ENCODE measurements at places on chromosomes 7 and 10. TPM values are rescaled to one million over a fixed set of nuclear protein-coding genes. Genes with fewer than 3 reads are reported as not detected.
A peak's percentile ranks its signal among the peaks of the same experiment; 100 is the strongest.

The STEAP4 gene
- polyA plus RNA-seq: 3.5 TPM

The THSD7A gene
- polyA plus RNA-seq: 3.7 TPM

The PAX4 gene
- polyA plus RNA-seq: not detected

The DNTT gene
- 0.11 TPM for polyA plus RNA-seq

The TMEM176B gene
- 14.4 TPM for polyA plus RNA-seq

The GPER1 gene
- polyA plus RNA-seq: 14.4 TPM

The PDSS1 gene
- polyA plus RNA-seq: 8.0 TPM

The FAM237B gene
- polyA plus RNA-seq: 0.06 TPM

The ELOVL3 gene
- 0.70 TPM for polyA plus RNA-seq

The PAPOLB gene
- polyA plus RNA-seq: 0.05 TPM

The HTR7 gene
- polyA plus RNA-seq: 0.18 TPM

The SMC3 gene
- polyA plus RNA-seq: 40.4 TPM

The GBX1 gene
- polyA plus RNA-seq: 3.1 TPM

The FAM25C gene
- polyA plus RNA-seq: not detected

The EGR2 gene
- polyA plus RNA-seq: 2.5 TPM

GRCh38 chr7:105759670-105760550, 116.5 kb downstream of the ATXN7L1 start:
- DNase-seq: no peak

GRCh38 chr10:51700228-51700817, 928 bp upstream of the CSTF2T start:
- DNase-seq: no peak

- no peak for DNase-seq
Measured at GRCh38 chr7:30776971-30777370, 5.8 kb downstream of the MINDY4 start.

DNA sequence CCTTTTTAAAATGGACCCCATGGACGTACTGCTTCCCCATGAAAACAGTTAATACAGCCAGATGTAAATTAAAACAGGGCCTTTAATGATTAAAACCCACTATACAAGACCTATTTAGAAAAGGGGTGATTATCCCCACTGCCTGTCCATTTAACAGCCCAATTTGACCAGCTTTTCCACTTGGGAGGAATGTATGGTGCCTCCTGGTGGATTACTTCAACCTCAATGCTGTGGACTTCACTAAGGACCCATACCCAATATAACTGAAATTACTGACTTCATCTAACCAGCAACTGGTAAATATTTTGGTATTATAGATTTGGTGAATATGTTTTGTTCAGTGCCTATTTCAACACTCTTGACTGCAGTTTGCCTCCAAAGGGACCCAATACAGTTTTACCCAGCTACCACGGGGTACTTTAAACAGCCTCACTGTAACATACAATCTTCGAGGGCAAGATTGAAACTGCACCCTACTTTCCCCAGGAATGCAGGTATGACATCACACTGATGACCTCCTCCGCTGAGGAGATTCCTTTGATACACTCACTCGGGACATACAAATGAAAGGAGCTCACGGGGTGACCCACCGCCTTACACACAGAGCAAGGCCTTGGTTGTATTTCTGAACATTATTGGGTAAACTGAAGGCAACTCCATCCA, 192.8 kb downstream of the DNAJC1 start:
- no peak for DNase-seq

DNA sequence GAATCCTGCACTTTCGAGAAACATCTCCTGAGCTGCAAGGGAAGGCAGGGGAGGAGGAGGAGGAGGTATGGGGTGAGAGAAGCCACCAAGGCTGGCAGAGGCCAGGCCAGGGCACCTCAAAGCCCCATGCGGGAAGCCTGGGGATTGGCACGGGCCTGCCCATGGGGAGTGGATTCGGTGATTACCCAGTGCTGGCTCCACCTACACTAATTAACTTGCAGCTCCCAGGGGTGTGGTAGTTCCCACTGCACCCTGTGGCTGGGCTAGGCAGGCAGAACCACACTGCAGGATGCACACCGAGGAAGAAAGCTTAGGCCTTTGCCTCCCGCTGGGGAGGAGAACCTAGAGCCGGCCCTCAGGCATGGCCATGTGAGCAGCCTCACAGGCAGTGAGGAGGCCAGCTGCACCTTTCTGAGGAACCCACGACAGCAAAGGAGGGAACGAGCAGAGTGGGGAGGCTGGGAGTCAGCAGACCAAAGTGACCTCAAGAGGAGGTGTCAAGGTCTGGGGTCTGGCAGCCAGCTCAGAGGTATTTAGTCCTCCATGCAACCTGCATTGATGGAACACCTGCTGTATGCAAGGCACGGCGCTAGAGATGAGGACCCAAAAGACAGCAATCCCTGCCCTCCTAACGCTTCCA, 27.2 kb downstream of the GRID1 start:
- no peak for DNase-seq

- DNase-seq: no peak
Measured at GRCh38 chr10:29765330-29765729, 130.6 kb upstream of the SVIL start.

DNA sequence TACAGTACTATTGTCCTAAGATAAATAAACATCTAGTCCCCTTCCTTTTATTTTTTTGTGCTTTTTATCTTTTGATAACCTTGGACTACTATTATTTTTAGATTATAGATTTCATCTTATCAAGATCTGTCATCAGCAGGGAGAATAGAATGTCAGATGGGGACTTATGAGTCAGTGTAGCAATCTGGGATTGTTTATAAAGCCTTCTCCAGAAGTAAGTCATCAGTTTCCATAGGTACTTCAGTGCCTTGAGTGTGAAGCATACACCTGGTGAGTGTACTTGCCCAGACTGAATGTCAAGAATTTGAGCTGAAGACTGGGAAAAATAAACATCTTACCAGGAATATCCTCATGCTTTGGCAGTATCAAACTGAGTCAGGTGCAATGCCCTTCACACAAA, 2.1 kb downstream of the CASD1 start:
- DNase-seq: no peak

- peak; percentile 6 for DNase-seq
Measured at GRCh38 chr10:86203162-86203905, 163.3 kb downstream of the GRID1 start.

GRCh38 chr7:155928583-155928982, 116.3 kb upstream of the SHH start:
- no peak for DNase-seq

- DNase-seq: no peak
Measured at GRCh38 chr10:111784946-111785465, 398.6 kb downstream of the GPAM start.

DNA sequence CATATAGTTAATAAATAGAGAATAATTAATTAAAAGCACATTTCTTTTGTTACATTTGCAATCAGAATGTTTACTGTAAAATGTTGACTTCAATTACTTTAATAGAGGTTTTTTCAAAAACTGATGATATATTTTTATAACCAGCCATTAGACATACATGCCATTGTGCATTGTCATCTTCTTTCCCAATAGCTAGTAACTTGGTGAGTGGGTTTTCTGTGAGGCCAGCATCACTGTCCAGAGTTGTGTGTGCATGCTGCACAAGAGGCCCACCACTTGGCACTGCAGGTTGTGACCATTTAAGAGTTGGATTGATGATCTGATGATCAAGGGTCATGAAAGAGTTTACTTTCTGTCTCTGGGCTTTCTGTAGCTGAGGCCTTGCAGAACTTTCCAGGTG, 46.5 kb downstream of the TFEC start:
- DNase-seq: no peak

GRCh38 chr7:27147199-27148030, at the start of gene HOXA6:
Gene HOXA6 (minus strand): TSS chr7:27147774. CDS start chr7:27147749, 25 bp downstream.
- no peak for DNase-seq

- DNase-seq: no peak
Measured at GRCh38 chr10:123455861-123456260, 210.3 kb upstream of the GPR26 start.

GRCh38 chr7:31051598-31052486, at the start of gene ADCYAP1R1:
Gene ADCYAP1R1 (plus strand): TSS chr7:31052308. CDS start chr7:31063265, 10,957 bp downstream.
- no peak for DNase-seq

DNA sequence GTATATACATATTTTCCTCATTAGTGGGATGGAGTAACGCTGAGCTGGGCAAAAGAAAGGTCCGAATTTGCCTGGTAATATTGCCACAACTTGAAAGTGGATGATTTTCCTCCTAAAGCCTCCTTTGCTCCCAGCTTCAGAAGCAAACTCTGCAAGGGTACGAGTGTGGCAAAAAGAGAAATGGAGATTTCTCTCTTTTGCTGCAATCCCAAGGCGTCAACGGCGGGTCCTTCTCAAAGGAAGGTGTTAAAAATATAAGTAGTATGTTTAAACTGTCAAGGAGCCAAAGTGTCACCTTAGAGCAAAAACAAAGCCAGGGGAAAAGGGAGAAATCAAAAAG, 12.4 kb upstream of the HOXA2 start:
- no peak for DNase-seq

DNA sequence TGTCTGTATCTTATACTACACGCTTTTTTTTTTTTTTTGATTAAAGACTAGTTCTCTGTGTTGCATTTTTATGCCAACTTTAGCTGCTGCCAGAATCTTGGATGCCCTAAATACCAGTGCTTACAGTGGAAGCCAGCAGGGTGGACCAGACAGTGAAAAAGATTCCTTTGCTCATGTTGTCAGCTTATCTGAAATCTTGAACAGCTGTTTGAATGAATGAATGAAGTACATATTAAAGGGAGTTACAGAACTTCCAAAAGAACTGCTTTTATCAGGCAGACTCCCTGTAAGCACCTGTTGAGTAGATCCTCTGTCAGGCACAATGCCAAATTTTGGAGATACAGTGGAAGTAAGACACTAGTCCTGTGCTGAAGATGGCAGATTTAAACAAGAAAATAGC, 184.9 kb downstream of the PPP1R9A start:
- DNase-seq: no peak

DNA sequence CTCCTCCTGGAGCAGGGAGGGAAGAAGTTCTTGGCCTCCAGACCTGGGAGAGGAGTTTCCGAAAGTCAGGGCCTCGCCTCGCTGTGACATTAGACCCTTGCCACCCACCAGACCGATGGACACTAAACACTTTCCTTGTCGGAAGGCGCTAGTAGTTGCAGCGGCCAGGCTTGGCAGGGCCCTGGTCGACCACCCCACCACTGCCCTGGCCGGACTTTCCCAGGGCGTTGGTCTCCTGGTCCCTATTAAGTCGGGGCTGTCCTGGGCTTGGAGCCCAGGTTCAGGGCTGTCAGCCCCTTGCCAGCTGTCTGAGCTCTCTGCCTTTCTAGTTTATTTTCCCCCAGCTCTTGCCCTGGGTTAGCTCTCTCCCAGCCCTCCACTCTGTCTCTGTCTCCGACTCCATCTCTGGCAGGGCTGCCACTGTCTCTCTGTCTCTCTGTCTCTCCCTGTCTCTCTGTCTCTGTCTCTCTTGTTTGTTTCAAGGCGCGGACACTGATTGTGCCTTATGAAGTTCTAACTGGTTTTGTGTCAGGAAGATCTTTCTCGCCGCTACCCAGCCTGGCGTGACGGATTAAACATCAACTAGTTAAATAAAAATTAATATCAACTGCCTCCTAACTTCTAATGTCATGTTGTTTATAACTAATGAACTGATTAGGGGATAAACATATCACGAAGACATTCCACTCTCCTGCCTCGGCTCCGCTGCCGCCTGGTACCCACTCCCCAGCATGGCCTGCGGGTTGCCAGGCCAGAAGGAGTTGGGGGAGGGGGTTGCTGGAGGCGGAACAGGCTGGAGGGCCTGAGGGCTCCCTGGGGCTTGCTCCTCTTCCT, 13.8 kb upstream of the PAX2 start:
- no peak for DNase-seq

GRCh38 chr7:155343661-155344121, 46.0 kb downstream of the INSIG1 start:
- no peak for DNase-seq

DNA sequence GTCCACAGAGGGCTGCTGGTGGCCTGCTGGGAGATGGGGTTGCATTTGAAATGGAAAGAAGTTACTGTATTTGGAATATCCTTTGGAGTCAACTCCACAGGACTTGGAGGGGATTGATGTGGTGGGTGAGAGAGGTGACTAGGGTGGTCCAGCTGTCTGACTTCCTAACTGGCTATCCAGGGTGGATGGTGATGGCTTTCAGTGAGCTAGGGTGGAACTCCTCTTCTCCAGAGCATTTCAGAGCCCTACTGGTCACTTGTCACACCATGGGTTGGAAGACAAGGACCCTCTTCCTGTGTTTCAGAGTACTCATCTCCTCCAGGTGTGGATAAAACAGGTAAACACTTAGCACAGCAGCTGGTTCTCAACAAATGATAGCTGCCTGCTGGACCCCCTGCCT, 3.3 kb upstream of the ADAMTS14 start:
- no peak for DNase-seq

- DNase-seq: no peak
Measured at GRCh38 chr7:91683823-91684222, 196.7 kb downstream of the MTERF1 start.

DNA sequence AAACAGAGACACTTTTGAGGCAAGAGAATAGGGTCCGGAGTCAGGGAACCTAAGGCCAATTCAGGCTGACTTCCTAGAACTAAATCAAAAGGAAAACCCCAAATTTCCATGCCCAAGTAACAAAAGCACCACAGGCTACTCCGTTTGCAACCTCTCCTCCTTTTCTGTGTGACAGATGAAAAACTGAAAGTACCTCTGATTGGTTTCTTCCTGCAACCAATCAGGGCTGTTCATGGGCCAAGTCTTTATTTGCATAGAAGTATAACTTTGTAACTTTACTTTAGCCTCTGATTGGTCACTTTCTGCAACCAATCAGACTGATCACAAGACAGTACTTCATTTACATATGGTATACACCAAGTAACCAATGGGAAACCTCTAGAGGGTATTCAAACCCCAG, 239.9 kb upstream of the KCND2 start:
- no peak for DNase-seq

DNA sequence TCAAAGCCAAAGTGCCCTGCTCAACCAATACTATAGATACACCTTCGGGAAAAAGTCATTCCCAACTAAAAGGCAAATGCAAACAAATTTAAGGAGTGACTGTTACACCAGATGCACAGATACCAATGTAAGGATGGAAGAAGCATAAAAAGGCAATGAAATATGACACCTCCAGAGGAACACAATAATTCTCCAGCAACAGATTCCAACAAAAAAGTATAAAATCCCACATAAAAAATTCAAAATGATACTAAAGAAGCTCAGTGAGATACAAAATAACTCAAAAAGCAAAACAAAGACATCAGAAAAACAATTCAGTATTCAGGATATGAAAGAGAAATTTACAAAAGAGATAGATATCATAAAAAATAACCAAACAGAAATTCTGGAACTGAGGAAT, 44.1 kb upstream of the ASAH2 start:
- no peak for DNase-seq

GRCh38 chr7:36117203-36117840, 35.7 kb upstream of the EEPD1 start:
- DNase-seq: no peak

DNA sequence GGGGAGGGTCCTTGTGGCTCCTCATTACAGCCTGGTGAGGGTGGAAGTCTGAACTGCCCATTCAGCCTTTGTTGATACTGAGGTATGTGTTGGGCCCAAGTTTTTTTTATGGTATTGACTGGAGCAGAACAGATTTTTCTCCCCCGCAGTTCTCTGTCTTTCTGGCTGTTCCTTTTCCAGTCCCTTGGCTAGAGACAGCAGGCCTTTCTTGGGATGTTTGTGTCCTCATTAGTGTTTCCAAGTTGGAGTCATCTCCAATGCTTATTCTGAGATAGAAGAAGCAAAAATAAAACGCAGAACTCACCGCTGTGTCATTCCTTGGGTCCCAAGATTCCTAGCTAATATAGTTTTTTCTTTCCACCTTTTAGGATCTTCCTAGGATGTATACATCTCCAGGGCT, 193.3 kb downstream of the RAMP3 start:
- peak; percentile 8 for DNase-seq

- no peak for DNase-seq
Measured at GRCh38 chr7:47039089-47039648, 542.7 kb downstream of the TNS3 start.
